ENCODE measurements at places on chromosomes 3 and 15.

GRCh38 chr3:183898028-183898431, 13.3 kb upstream of the PARL start:
- no peak for DNase-seq

DNA sequence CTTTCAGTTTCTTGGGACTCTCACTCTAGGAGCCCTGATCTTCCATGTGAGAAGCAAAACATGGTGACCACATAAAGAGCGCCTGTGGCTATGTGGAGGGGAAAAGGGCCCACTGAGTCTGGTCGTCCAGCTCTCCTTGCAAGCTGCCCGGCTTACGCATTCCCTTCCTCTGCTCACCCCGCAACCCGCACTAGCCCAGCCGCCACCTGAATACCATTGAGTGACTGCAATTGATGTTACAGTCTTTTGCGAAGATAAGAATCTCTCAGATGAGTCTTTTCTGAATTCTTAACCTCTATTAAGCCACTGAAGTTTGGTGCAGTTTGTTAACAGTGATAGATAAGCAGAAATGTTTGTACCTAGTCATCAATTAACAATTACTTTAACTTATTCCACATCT, 589.0 kb upstream of the DPPA4 start:
- DNase-seq: no peak

- DNase-seq: peak; percentile 30
These were observed 56.9 kb downstream of the CYP19A1 start for GRCh38 chr15:51281368-51281967.

- DNase-seq: no peak
These were observed 32.0 kb downstream of the RAB11A start for GRCh38 chr15:65901336-65901735.

DNA sequence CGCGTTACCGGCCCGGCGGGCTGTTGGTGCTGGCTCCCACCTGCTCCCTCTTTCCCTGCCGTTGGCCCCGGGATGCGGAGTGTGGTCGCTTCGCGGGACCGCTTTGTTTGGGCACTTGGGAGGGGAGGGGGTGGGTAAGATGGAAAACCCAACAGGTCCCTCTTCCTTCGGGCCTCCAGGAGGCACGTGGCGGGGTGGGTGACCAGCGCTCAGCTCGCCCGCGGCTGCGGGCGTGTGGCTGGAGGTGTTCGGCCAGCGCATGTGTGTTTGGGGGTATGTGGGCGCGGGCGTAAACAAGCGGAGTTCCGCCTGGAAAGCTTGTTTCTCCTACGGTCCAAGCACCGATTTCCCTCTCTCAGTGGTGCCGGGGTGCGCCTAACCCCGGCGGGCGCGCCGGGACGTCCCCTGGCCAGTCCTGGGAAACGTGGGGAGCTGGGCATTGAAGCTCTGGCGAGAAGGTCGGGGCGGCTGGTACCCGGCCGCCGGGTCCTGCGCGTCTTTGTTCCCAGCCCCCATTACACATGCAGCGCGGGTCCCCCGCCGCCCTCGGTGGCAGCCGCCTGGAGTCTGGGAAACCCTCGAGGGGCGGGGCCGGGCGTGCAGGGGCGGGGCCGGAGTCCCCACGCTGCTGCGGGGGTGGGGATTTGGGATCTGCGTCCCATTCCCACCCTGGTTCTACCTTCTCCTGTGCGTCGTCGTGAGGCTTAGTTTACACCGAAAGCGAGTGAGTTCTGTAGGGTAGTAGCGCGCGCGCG, 1.4 kb downstream of the ACVR2B start:
- DNase-seq: peak; percentile 83

Measured in NCI-H524 (cell line).